ENCODE measurements at places on chromosomes 3 and 15.

GRCh38 chr3:114449271-114450007 is 155.6 kb downstream of the TIGIT start:
- DNase-seq, result no peak

- no peak for DNase-seq
These were observed 43.4 kb downstream of the RPLP1 start for GRCh38 chr15:69496001-69496400.

DNA sequence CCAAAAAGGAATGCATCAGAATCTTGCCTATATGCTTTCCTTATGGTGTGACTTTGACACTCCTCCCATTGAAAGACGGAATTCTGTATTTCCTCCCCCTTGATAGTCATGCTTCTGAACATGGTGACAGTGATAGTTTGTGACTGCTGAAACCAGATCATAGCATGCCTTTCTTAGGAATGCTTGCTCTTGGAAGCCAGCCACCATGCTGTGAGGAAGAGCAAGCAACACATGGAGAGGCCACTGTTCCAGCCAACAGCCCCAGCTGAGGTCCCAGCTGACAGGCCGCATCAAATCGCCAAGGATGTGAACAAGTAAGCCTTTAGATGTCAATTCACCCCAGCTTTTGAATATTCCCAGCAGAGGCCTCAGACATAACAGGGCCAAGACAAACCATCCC is 100.1 kb downstream of the IGF2BP2 start:
- DNase-seq, result peak; percentile 65

GRCh38 chr3:66269411-66269810 is 48.6 kb downstream of the SLC25A26 start:
- no peak for DNase-seq

Data from fibroblast of lung (primary cell).